ENCODE measurements at places on chromosomes 4 and X. TPM values are rescaled to one million over a fixed set of nuclear protein-coding genes. Genes with fewer than 3 reads are reported as not detected.

GRCh38 chr4:10647846-10648245 lies 36.7 kb downstream of the CLNK start:
- no peak for DNase-seq

DNA sequence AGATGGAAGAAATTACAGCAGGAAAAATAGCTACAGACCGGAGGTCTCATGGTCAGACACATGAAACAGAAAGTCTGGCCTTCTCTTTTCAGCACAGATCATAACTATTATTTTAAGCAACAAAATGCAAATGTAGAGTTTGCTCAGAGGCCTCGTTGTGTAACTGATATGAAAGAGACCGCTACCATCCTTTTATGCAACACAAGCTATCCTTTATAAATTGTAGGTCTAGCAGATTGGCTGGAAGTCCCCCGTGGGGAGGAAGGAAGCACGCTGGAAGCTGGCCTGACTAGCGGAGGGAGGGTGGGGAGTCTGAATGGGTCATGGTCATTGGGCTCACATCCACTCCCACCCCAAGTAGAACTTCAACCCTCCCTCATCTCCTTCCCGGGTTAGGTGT lies 27.7 kb downstream of the DMP1 start:
- no peak for DNase-seq

- DNase-seq, result no peak
Measured at GRCh38 chr4:170827562-170828274, 738.0 kb upstream of the AADAT start.

Gene KLB
- total RNA-seq, result 6.4 TPM

Gene VEGFD
- total RNA-seq, result 2.6 TPM

DNA sequence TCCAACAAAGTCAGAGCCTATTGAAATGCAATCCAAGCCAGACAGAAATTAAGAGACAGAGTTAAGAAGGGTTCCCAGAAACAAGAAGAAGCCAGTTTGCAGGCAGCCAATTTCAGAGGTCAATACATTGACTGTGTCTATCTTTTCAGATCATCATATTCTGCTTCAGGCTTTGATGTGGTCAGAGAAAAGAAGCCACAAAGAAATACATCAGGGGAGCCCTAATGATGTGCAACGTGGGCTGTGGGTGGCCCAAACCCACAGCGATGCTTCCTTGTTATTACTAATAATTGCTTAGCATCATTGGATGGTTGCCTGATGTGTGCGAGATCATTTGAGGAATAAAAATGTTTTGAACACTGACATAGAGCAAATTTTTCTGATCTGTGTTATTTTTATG lies 99.0 kb upstream of the DUSP21 start:
- DNase-seq, result no peak

DNA sequence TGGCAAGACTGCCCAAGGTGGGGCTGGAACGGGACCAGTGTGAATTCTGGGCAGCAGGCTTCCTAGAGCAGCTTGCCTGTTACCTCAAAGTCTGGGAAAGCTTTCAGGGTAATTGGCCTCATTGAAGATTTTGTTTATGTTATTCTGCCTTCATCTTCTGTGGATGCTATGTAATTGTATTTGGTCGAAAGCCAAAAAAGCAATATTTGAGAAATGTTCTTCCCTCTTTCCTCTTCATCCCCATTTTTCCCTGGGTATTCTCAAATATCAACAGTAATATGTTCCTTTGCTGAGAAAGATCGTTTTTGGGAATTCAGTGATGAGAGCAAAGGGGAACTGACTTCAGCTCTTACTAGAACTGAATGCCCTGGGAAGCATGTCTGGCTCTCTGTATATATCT lies 12.9 kb downstream of the TMEM131L start:
- no peak for DNase-seq

Gene SPANXA1
- not detected for total RNA-seq

Gene CLIC2
- total RNA-seq, result 11.0 TPM

DNA sequence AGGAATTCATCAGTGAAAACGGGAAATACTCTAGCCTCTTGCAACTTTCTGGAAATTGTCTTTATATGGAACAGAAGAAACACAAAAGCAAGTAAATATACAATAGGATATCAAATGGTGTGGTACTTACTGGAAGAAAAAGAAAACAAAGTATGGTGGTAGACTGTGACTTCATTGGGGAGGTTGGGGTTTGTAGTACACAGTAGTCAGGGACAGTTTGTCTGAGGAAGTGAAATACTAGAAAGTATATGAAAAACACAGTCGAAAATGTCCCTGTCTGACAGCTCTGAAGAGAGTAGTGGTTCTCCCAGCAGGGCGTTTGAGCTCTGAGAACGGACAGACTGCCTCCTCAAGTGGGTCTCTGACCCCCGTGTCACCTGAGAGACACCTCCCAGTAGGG lies 390.0 kb upstream of the NWD2 start:
- no peak for DNase-seq

Gene HELT
- 0.30 TPM for total RNA-seq

Gene HERC5
- total RNA-seq, result 2.1 TPM

- DNase-seq, result no peak
Measured at GRCh38 chr4:37002625-37003024, 241.9 kb upstream of the NWD2 start.

Gene CTAG2
- total RNA-seq, result not detected

DNA sequence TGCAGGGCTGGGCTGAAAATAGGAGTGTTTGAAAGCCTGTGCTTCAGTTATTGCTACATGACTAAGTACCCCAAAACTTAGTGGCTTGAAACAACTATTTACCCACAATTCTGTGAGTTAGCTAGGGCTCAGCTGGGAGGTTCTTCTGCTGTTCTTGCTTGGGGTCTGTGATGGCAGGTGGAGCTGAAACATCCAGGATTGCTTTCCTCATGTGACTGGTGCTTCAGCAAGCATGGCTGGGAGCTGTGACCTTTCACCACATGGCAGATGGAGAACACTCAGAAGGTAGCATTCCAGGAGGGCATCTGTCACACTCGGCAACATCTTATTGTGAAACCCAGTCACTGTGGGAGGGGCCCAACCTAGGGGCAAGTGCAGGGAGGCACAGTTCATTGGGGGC lies 57.0 kb upstream of the TBC1D14 start:
- DNase-seq, result no peak

Gene BBS7
- 17.8 TPM for total RNA-seq

GRCh38 chrX:71609095-71609750 lies 9.1 kb downstream of the CXCR3 start:
- no peak for DNase-seq

DNA sequence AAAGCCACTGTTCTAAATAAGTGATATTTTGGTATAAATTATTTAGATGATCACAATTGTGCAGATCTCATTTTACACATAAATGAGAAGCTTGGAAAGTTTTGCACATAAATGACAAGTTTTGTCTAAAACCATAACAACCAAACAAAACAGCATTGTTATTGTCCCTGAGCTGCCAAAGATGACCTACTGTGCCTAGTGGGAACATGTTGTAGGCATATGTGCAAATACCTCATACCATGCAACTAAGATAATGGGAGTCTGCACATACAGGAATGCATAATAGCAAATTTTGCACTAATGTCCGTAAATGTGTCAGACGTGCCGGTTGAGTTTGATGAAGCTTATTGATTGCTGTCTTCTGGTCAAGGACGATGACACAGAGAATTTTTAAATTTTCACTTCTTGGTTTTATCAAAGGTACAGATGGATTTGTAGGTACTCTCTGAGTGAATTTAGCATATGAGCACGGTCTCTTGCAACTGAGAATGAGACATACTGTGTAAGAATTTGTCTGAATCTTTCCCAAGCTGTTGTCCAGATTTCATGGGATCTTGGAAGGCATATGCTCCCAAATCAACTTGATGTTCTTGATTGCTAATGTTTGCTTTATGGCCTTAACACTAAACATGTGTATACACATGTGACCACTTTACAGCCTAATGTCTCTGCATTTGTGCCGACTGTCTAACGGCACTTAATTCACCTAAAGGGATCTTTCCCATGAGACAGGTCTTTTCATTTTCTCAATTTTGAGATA lies 1133.5 kb downstream of the FAT4 start:
- DNase-seq, result peak; percentile 96

GRCh38 chrX:31099536-31100090 lies 27.8 kb upstream of the FTHL17 start:
- DNase-seq, result no peak

DNA sequence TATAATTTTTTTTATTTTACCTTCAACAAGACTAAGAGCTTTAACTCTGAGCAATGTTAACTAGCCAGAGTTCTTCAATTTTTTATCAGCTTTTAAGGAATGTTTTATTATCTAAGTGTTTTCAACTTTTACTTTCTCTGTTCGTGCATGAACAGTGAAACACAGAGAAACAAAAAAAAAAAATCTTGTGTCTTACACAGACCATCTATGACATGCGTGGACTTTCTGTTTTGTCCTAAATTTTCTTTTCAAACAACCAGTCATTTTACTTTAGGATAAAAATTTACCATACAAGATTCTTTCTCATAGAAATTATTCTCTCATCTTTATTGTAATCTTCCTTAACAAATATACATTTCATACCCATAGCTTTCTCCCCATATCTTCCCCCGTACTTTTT lies 731.9 kb upstream of the PCDH10 start:
- no peak for DNase-seq

GRCh38 chr4:145939441-145939750 lies 773 bp upstream of the ZNF827 start:
- DNase-seq, result no peak

DNA sequence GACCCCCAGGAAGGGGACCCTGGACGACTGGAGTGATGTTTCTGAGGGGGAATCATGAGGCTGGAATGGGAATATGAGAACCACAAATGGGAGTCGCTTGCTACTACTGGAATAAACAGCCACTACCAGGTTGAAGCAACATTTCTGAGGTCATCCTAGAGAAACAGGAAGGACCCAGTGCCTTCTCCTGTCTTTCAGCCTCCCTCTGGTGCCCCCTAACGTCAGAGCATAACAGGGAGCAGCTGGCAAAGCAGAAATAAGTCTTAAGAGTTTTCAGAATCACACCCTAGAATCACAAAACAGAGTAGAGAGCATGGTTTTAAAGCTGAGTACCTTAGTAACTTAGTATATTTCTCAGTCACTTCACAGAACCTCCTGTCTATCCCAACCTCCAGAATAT lies 347.8 kb upstream of the PITX2 start:
- no peak for DNase-seq

Gene FAM156A
- 26.0 TPM for total RNA-seq

- no peak for DNase-seq
Measured at GRCh38 chr4:80263541-80264351, 2.7 kb upstream of the FGF5 start.

GRCh38 chr4:16124232-16124631 lies 40.4 kb upstream of the PROM1 start:
- DNase-seq, result no peak

Gene ZMAT1
- 2.8 TPM for total RNA-seq

GRCh38 chr4:137861682-137862081 lies 329.4 kb upstream of the PCDH18 start:
- DNase-seq, result peak; percentile 6

Gene SRPK3
- 6.7 TPM for total RNA-seq
